ENCODE measurements at places on chromosomes 12 and 14.

GRCh38 chr14:78253986-78254385 lies 83.8 kb downstream of the NRXN3 start:
- no peak for DNase-seq

DNA sequence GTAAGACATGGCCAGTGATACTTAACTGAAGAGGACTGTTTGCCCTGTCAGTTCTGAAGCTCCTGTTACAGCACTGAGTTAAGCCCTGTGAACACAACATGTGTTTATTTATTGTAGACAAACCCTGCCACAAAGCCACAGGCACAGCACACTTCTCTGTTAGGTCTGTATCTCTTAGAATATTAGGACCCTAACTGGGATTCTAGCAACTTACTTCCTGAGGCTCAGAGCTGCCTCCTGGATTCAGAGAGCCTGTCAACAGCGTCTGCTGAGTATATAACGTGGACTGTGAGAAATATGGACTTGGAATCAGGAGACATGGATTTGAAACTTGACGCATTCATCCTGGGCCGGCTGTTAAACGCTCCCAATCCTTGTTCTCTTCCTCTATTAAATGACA lies 135.0 kb upstream of the HIF1A start:
- DNase-seq: no peak

DNA sequence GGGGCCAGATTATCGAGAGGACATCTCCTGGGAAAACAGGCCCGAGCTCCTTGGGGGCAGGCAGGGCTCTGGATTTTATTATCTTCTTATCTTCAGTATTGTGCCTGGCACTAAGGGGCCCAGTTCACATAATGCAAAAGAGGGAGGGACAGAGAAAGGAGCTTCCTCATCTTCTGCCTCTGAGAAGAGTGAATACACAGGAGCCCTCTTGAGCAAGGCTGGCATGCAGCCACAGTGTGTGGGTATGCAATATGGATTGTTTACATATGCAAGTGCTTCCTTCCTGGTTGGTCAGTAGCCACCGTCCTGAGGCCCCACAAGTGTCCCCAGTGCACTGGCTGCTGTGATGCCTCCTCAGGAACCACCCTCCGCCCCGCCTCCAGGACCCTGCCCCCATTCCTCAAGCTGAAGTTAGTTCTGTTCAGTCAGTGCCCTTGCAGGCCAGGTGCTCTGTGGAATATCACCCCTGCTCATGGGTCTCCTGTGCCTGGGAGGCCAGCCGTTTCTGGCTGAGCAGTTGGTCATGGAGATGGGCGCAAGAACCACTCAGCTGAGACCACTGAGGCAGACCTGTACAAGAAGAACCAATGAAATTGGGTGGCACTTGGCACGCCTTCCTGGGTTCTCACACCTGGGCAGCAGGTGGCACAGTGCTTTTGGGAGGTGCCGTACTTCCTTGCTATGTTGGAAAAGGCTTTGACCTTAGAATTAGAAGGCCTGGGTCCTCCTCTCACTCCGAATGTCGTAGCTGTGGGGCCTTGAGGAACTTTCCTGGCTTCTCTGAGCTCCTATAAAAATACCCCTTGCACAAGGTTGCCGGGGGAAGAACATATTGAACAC lies 35.1 kb upstream of the ACTN1 start:
- no peak for DNase-seq

DNA sequence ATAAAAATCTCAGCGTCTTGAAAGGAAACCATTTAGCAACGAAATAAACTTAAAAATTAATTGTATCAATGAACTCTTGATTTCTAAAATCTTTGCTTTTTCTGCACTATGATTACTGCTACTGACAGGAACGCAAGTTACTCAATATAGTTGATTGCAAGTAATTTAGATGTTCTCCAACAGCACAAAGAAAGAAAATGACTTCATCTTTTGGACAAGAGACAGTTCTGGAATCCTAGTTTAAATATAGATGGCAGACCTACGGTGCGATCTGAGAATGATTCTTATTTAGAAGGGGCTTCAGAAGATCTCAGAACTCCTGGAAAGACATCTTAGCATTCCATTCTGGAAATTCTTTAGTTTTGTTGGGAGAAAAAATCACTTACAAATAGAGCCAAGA lies 1.4 kb upstream of the SUDS3 start:
- no peak for DNase-seq

GRCh38 chr14:82385048-82385447 lies 851.4 kb upstream of the SEL1L start:
- DNase-seq: no peak

GRCh38 chr14:105422695-105423487 lies 3.3 kb downstream of the MTA1 start:
- no peak for DNase-seq

- no peak for DNase-seq
These were observed 67.3 kb upstream of the TSPAN11 start for GRCh38 chr12:30859226-30859625.

DNA sequence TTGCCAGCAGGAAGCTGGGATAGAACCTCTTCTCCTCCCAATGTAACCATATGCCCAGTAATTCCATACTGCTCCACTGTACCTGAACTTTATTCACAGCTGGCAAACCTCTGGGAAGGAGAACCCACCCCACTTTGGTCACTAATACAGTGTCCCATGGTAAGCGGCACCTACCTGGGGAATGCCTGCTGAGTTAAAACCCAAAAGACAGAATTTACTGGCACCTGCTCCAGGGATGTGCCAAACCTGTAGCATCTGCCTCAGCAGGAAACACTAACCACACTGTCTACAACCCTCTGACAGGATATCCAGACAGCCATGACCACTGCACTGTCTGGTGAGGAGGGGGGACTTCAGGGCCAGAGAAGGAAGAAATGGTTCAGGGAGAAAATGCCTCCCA lies 26.6 kb downstream of the DDX24 start:
- DNase-seq: no peak

GRCh38 chr12:117671734-117672133 lies 297.1 kb downstream of the KSR2 start:
- DNase-seq: no peak

DNA sequence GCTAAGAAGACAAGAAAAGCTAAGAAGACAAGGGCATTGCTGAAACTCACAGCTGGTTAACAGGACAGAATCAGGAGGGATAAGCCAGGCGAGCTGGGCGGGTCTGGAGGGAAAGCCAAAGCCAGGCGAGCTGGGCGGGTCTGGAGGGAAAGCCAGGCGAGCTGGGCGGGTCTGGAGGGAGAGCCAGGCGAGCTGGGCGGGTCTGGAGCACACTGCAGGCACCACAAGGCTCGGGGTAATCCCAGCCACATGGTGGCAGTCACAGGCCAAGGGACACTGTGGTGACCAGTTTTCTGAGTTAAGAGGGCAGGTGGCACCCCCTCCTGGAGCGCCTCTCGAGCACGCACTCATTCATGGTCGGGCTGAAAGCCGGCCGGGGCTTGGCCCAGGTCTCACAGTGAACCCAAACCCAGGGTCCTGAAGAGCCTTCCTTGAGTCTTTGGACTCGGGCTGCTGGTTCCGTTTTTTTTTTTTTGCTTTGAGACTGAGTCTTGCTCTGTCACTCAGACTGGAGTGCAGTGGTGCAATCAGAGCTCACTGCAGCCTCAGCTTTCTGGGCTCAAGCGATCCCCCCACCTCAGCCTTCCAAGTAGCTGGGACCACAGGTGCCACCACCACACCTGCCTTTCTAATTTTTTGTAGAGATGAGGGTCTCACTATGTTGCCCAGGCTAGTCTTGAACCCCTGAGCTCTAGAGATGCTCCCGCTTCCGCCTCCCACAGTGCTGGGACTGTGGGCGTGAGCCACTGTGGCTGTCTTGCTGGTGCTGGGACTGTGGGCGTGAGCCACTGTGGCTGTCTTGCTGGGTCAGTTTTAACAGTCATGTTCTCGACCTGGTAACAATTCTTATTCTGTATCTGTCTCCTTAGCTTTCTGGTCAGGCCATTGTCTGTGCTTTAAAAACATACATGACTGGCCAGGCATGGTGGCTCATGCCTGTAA lies 40.2 kb downstream of the HSP90AA1 start:
- no peak for DNase-seq

DNA sequence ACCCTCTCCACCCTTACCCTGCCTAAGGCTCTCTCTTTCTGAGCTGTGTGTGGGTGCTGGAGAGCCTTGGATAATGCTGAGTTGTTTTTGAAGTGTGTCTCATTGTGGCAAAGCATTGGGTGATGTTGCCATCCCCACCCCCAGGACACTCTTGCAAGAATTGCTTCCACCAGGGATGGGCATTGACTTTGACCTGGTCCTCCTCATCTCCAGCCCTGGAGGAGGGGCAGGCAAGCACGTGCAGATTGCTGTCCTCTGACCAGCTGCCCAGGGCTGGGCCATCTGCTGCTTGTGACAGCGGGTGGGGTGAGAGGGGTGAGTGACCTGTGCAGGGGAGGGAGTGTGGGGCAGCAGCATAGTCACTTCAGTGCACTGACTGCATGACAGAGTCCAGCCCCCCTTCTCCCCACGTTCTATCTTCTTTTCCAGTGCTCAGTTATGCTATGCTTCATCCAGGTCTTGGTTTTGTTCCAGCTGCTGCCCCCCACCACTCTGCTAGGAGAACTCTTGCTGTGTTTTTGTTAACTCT lies 26.2 kb downstream of the SUSD6 start:
- no peak for DNase-seq

GRCh38 chr12:94169495-94169894 lies 21.1 kb downstream of the PLXNC1 start:
- no peak for DNase-seq

DNA sequence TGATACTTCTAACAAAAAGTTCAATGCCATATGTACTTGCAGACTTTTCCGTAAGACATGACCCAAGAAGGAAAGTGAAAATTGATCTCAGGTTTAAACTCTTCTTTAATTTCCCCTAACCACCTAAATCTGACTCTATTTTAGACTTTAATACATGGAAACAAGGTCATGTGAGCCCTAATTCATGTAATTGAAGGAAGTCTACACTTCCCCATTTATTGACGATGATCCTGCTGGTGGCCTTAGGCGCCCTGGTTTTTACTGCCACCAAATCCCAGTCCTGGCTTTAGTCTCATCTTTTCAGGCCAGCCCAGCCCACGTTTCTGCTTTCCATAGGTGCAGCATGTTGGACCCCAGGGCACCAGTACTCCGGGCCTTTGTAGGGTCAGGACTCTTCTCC lies 157.9 kb downstream of the PELI2 start:
- no peak for DNase-seq

- no peak for DNase-seq
These were observed 7.4 kb upstream of the GAPDH start for GRCh38 chr12:6526766-6527525.

DNA sequence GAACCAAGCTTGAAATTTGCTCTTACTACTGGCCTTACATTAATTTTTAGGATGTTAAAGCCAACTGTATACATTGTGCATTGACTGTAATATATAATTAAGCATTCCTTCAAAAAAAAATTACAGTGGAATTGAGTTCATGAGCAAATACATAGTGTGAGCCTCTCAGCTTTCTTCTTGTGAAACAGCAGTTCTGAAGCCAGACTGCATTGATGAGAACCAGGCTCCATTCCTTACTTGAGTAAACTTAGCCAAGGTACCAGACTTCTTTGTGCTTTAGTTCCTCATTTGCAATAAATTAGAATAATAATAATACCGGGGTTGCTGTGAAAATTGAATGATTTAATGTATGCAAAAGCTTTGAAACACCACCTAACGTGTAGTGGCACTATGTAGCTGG lies 169.5 kb downstream of the ANO4 start:
- no peak for DNase-seq

GRCh38 chr12:109840305-109841074 lies 7.3 kb upstream of the TRPV4 start:
- DNase-seq: no peak

- peak; percentile 92 for DNase-seq
These were observed 1.5 kb downstream of the SLC38A2 start for GRCh38 chr12:46370792-46371717.

DNA sequence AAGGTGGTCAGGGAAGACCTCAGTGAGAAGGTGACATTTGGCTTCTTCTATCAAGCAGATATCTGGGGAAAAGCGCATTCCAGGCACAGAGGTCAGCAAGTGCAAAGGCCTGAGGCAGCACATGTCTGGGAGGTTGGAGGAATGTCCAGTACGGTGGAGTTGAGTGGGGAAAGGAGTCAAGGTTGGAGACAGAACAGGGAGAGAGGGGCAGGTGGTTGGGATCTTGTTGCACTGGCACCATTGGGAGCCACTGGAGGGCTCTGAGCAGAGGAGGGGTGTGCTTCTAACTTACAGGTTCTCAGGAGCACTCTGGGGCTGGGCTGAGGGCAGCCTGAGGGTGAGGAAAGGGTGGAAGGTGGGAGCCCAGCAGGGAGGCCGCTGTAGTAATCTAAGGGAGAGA lies 52.1 kb downstream of the EID3 start:
- DNase-seq: no peak

DNA sequence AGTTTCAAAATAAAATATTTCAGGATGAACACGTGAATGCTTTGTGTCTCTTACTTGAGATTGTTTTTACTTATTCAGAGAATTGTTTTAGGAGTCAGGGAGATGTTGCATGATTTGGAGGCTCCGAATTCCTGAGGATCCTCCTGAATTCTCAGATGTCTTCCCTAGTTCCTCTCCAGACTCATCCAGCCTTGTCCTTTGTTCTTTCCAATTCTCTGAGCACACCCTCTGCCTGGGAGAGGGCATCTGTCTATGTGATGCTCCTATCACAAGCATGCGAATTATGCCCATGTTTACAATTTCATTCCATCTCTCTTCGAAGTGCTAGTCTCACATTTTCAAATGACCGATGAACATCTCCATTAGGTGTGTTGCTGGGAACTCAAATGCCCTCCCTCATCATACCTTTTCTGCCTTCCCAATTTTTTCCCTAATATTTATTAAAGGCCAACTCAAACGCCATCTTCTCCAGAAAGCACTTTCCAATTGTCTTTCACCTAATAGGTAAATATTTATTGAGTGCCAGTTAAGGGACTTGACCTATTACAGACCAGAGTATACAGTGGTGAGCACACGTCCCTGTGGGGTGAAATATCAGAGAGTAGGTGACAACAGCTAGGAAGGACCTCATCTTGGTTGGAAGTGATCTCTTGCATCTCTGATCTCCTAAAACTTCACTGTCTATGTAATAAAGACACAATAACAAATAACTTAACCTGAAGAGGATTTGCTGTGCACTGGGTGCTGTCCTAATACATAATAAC lies 64.4 kb downstream of the ARF6 start:
- no peak for DNase-seq

DNA sequence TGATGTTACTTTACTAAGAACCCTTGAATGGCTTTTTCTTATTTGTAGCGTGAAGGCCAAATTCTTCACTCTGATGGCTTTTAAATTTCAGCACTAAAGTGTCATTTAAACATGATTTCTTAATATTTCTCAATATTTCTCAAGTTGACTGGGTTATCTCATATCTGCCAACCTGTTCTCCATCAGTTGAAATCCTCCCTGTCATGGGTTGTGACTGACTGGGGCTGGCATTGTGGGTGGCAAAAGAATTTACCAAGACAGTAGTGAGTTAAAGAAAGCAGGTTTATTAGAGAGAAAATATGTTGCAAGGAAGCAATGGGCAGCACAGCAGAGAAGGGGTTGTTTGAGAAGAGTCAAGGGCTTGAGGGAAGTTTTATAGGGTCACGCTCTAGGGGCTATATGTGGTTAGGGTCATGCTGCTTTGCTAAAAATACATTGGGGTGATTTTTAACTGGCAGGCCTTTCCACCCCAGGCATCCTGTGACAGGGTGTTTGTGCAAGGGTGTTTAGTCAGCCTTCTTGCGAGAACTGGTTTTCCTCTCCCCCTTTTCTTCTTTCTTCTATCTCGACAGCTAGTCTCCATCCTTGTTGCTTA lies 232.8 kb upstream of the SEL1L start:
- DNase-seq: no peak

All from effector CD4-positive, alpha-beta T cell (primary cell).